ENCODE measurements at places on chromosomes 6 and 20. TPM values are rescaled to one million over a fixed set of nuclear protein-coding genes. Genes with fewer than 3 reads are reported as not detected.
A peak's percentile ranks its signal among the peaks of the same experiment; 100 is the strongest.

The BAK1 gene
- polyA plus RNA-seq: 24.4 TPM

The JAG1 gene
- 163 TPM for polyA plus RNA-seq

The GPR6 gene
- polyA plus RNA-seq: not detected

The RAMACL gene
- 0.20 TPM for polyA plus RNA-seq

The LY6G6D gene
- not detected for polyA plus RNA-seq

The FOXS1 gene
- polyA plus RNA-seq: 5.3 TPM

The TMEM74B gene
- 2.0 TPM for polyA plus RNA-seq

The RIMS1 gene
- 2.0 TPM for polyA plus RNA-seq

The RBBP8NL gene
- polyA plus RNA-seq: 1.5 TPM

The STX11 gene
- polyA plus RNA-seq: 1.0 TPM

The CCN2 gene
- polyA plus RNA-seq: 313 TPM

The KCNQ5 gene
- 0.20 TPM for polyA plus RNA-seq

The MAS1 gene
- polyA plus RNA-seq: 0.03 TPM

The ENPP1 gene
- polyA plus RNA-seq: 17.8 TPM

The SLC35D3 gene
- 0.11 TPM for polyA plus RNA-seq

The TUBB1 gene
- 5.4 TPM for polyA plus RNA-seq

The REM1 gene
- 0.57 TPM for polyA plus RNA-seq

The GRM4 gene
- 0.62 TPM for polyA plus RNA-seq

DNA sequence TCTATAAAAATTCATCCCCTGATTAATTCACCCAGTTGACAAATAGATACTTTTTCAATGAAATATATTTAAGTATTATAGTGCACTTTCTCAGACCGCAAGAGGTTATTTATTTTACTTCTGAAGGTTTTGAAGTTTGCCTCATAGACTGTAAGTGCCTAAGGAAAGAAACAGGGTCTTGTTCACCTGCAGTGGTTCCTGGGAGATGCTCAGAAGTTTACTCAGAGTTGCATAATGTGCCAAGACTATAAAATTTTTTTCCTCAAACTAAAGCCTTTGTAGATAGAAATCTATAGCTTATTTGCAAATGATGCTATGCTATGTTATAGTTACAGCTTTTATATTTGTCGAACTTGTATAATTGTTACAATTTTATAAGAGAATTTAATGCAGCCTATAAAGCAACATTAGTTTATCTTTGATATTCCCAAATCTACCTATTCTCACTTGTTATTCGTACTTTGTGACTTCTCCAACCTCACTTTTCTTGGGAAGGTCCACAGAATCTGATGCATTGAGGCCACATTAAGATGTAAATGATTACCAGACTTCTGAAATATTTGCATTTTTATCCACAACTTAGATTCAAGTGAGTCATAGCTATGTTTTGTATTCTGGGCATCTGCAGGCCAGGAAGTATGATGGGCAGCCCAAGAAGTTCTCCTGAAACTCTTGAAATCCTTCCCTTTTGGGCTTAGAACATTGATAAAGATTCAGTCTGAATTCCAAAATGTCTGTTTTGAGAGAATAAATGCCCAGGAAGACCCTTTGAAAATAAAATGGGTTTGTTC is 35.7 kb downstream of the KCNQ5 start:
- no peak for DNase-seq

GRCh38 chr6:87905101-87905641 is 142.5 kb upstream of the SPACA1 start:
- no peak for DNase-seq

- no peak for DNase-seq
Measured at GRCh38 chr6:113385020-113385431, 472.1 kb upstream of the MARCKS start.

GRCh38 chr6:12679341-12679740 is 37.2 kb upstream of the PHACTR1 start:
- DNase-seq: no peak

DNA sequence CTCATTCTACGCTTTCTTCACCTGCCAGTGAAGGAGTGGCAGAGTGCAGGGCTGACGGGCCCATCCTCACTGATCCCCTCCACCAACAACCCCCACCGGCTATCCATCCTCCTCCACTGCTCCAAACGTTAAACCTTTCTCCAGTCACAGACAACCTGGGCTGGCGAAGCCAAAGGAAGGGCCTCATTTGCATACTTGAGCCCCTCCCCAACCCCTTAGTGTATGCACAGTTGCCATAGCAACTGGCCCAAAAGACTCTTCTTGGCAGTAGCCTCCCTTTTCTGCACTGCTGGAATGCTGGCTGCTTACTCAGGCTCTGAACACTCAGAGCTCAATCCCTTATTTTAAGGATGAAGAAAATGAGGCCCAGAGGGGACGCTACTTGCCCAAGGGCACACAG is 130.3 kb downstream of the GRM4 start:
- DNase-seq: no peak

- DNase-seq: no peak
Measured at GRCh38 chr20:12391099-12391498, 473.4 kb downstream of the BTBD3 start.

DNA sequence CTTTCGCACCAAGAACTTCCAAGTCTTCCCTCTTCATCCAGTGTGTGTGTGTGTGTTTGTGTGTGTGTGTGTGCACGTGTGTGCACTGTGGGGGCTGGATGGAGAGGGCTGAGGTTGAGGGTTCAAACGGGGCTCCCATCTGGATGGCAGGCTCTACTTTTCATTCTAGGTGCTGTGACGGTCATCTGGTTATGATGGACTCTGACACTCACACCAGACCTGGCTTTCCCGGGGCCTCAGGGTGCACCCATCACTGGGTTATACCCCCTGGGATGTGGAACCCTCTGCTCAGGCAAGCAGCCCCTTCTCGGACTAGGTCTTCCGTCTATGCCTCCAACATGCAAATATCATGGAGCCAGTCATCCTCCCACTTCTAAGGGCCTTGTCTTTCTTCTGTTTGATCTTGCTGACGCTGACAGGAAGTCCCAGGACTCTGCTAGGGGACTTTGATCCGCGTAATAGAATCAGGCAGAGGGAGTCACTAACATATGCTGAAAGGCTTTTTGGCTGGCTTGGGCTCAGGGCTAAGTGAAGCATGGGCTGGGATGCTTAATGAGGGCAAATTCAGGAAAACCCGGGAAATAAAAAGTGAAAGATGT is 313.6 kb downstream of the CDC5L start:
- no peak for DNase-seq

GRCh38 chr6:55448451-55448850 is 121.2 kb downstream of the GFRAL start:
- no peak for DNase-seq

DNA sequence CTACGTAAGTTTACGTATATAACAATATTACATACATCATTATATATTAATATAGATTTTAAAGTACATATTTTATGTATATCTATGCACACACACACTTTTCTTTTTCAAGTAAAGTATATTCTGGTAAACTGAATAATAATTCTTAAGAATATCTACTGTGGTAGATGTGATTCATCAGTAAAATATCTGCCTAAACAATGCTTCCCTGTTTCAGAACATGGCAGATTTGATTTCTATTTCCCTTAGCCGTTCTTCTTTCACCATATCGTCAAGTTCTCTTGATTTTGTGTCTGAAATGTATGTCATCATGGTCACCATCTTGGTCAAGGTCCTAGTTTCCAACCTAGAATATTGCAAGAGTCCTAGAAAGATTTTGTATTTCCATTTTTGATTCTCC is 195.6 kb downstream of the HDGFL1 start:
- no peak for DNase-seq

- DNase-seq: peak; percentile 63
Measured at GRCh38 chr20:58471193-58472164, 43.7 kb downstream of the APCDD1L start.

GRCh38 chr20:59629141-59630045 is 25.1 kb downstream of the PHACTR3 start:
- DNase-seq: no peak

GRCh38 chr6:6003621-6004366 is 2.9 kb downstream of the NRN1 start:
- no peak for DNase-seq

DNA sequence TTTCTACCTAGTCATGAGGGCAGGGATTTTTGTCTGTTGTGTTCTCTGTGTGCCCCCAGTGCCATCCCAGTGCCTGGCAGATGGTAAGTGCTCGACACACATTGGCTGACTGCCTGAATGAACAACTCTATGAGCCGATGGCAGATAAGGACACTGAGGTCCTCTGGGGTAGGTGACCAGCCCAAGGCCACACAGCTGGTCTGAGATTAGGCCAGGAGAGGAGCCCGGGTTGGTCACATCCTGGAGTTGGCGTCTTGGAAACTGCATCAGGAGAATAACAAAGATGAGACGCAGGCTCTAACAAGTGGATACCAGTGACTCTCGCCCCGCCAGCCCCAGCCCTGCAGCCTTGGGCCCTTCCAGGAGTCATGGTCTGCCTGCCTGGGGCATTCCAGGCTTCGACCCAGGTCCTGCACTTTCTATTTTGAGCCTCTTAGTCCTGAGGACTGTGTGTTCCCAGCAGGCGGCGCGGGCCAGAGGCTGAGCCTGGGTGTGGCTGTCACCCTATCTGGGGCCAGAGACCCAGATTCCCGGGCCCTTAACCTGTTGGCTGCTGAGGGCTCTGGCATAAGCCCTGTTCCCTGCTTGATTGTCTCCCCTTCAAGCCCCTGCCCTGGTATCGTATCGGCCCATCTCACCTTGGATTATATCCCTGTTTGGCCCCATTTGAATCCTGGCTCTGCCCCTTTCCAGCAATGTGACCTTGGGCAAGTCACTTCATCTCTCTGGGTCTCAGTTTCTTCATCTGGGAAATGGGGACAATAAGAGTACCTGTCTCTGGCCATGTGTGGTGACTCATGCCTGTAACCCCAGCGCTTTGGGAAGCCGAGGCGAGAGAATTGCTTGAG is 88.3 kb downstream of the CEBPB start:
- no peak for DNase-seq

- peak; percentile 33 for DNase-seq
Measured at GRCh38 chr20:64223526-64224067, 32.0 kb upstream of the PCMTD2 start.

- DNase-seq: no peak
Measured at GRCh38 chr6:64238071-64238470, 602.5 kb downstream of the PHF3 start.

GRCh38 chr20:516799-517198 is 26.8 kb downstream of the CSNK2A1 start:
- DNase-seq: no peak

DNA sequence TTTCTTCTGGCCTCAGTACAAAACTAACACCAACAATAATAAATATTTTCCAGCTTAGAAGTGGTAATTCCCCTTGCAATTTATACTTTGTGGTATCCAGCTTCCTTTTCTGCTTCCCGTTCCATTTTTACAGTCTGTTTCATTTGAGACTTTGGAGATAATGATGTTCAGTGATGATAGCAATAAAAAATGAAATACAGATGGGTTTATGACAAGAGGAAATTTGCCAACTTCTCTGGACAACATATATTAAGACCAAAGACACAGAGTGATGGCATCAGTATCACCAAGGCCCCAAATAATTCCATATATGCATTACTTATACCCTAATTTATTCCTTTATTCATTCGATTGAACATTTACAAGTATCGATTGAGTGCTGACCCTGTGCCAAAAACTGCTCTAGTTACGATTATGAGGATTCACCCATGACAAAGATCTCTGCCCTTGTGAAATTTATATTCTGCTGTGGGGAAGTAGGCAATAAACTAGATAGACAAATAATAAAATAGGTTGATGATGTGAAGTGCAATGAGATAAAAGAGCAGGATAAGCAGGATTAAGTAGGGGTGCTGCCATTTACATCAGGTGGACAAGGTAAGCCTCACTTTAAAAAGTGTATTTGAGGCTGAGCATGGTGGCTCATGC is 18.1 kb upstream of the TASP1 start:
- no peak for DNase-seq

- no peak for DNase-seq
Measured at GRCh38 chr6:89939144-89939543, 44.9 kb downstream of the GJA10 start.

- DNase-seq: no peak
Measured at GRCh38 chr6:119224095-119224701, 125.4 kb downstream of the MAN1A1 start.

- no peak for DNase-seq
Measured at GRCh38 chr6:39867592-39867991, 66.7 kb downstream of the MOCS1 start.

- DNase-seq: no peak
Measured at GRCh38 chr20:62350098-62350628, 16.9 kb downstream of the LAMA5 start.

DNA sequence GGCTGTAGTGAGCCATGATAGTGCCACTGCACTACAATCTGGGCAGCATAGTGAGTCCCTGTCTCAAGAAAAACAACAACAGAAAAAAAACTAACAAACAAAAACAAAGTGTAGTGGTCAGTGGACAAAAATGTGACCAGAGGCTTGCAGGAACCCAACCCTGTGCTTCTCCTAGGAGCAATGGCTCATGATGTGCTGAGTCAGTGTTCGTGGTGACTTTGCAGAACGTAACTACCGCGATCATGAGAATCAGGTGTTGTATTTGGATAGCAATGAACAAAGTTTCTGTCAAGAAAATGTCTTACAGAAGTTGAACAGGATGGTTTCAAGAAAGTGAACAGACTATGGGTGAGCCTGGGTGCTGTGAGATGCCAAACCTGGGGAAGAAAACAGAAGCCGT is 18.5 kb upstream of the FOXC1 start:
- DNase-seq: no peak

- DNase-seq: no peak
Measured at GRCh38 chr6:44804546-44805159, 417.1 kb downstream of the CDC5L start.

DNA sequence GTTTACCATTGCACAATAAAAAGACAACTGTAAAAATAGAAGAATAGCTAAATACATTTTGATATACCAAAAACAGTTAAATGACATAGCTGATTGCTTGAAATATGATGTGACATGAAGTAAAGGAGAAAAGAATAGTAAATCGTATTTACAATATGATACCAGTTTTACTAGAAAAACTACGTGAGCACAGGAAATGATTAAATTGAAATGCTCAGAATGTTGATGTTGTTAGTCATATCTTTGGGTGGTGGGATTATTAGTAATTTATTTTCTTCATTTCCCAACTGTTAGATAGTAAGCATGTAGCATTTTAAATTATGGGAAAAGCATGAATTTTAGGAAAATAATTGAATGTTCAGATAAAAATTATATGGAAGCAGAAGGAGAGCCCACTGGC is 268.3 kb upstream of the TAB2 start:
- DNase-seq: no peak

- DNase-seq: no peak
Measured at GRCh38 chr20:41030531-41031242, 2.1 kb downstream of the TOP1 start.

DNA sequence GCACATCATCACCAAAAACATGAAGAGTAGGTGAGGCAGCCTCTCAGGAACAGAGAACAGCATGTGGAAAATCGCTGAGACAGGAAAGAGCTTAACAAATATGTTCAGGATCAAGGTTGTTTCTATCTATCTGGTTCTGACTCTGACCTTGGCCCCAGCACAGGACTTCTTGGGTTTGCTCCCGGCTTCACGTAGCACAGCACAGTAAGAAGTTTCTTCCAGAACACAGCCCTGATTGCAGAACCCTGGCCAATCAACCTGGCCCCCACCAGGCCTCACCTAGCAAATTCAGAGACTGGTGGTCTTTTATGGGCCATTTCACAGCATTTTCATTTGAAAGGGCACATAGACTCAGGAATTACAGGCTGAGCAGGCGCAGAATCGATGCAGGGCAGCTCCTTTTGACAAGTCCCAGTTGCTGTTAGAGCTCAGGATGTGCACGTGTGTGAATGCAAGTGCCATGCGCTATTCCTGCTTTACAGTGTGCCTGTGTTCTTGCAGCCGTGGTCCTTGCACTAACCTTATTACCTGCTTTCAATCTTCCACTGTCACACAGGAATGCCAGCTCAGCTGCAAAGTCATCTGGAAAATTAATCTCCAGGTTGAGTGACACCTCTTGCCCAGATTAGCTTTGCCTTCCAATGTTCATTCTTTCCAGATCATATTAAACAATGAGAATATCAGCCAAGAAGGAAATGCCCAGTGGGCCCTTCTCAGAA is 100.5 kb upstream of the SLC2A12 start:
- no peak for DNase-seq

All from right renal cortex interstitium (tissue), 3 donors.